ENCODE measurements at places on chromosomes 3 and 15.
A peak's percentile ranks its signal among the peaks of the same experiment; 100 is the strongest.

- peaks cover 5% of the 10 kb centered on the region for H3K36me3 ChIP-seq
- H3K4me1 ChIP-seq, result peaks cover 3% of the 10 kb centered on the region
- ATAC-seq, result no peak
- peaks cover 52% of the 10 kb centered on the region for H3K27me3 ChIP-seq
Observed at GRCh38 chr15:100372739-100373119, 31.0 kb upstream of the ADAMTS17 start.

- H3K27ac ChIP-seq, result no peak overlapping the region
- no peak for ATAC-seq
- H3K4me3 ChIP-seq, result no peak overlapping the region
- peaks cover 4% of the 10 kb centered on the region for H3K4me1 ChIP-seq
Observed at GRCh38 chr15:57607570-57608000, 15.9 kb downstream of the MYZAP start.

GRCh38 chr3:56453011-56453410 lies 15.3 kb downstream of the ERC2 start:
- peaks cover 45% of the 10 kb centered on the region for H3K27me3 ChIP-seq
- no peak for ATAC-seq
- no peak overlapping the region for H3K4me3 ChIP-seq
- H3K4me1 ChIP-seq, result no peaks in the 10 kb centered on the region
- H3K27ac ChIP-seq, result no peak overlapping the region

- no peak overlapping the region for H3K27ac ChIP-seq
- no peaks in the 10 kb centered on the region for H3K27me3 ChIP-seq
- no peak for ATAC-seq
Observed at GRCh38 chr15:49989498-49989897, 129.5 kb downstream of the ATP8B4 start.

DNA sequence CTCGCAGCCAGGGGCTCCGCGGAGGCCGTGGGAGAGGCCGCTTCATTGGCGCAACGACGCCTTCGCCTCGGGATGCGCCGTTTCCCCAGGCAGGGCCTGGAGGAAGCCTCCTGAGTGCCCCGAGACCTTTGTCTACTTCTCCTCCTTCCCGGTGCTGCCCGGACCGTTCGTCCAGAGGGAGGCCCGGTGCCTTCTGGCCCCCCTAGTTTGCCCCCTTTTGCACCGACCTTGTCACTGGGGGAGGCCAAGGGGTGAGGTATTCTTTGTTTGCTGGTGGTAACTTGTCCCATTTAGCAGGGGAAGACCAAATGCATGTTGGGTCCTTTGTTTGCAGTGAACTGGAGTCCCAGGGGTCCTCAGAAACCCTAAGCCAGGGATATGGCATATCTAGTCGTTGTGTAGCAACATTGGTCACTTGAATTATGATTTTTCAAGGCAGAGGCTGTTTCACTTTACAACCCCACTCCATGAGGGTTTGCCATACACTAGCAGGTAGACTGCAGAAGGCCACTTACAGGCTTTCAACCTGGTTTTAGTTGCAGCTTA lies 615 bp downstream of the DHX30 start:
- H3K4me3 ChIP-seq, result peak overlapping the region; percentile 93
- no peaks in the 10 kb centered on the region for H3K27me3 ChIP-seq
- ATAC-seq, result no peak
- peak overlapping the region; percentile 97 for H3K27ac ChIP-seq
- H3K4me1 ChIP-seq, result peaks cover 9% of the 10 kb centered on the region
- H3K36me3 ChIP-seq, result peaks cover 17% of the 10 kb centered on the region

- H3K27me3 ChIP-seq, result no peaks in the 10 kb centered on the region
- H3K4me3 ChIP-seq, result no peak overlapping the region
- no peak for ATAC-seq
- no peaks in the 10 kb centered on the region for H3K36me3 ChIP-seq
- peak overlapping the region; percentile 23 for H3K27ac ChIP-seq
Observed at GRCh38 chr15:67731112-67731721, 94.1 kb upstream of the SKOR1 start.

DNA sequence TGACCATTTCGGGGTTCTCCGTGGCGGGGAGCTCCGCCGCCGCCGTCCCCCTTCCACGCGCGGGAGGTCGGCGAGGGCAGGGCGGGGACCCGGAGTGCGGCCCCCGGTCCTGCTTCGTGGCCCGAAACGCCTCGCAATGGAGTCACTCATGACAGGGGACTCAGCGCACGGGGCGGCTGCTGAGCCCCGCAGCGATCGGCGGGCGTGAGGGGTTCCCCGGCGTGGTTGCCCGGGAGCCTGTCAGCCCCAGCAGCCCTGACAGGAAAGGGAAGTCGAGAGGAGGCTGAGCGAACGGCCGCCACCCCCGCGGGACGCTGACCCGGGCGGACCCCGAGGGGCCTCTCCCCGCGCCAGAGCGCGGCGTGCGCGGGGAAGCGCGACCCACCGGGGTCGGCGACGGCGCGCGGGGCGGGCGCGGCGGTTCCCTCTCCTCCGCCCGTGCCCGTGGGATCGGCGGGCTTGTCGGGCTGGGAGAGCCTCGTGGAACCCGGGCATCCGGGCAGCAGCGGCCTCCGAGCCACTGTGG lies 564 bp upstream of the PIGZ start:
- H3K4me3 ChIP-seq, result peak overlapping the region; percentile 37
- no peaks in the 10 kb centered on the region for H3K4me1 ChIP-seq
- H3K36me3 ChIP-seq, result no peaks in the 10 kb centered on the region
- ATAC-seq, result peak; percentile 64

DNA sequence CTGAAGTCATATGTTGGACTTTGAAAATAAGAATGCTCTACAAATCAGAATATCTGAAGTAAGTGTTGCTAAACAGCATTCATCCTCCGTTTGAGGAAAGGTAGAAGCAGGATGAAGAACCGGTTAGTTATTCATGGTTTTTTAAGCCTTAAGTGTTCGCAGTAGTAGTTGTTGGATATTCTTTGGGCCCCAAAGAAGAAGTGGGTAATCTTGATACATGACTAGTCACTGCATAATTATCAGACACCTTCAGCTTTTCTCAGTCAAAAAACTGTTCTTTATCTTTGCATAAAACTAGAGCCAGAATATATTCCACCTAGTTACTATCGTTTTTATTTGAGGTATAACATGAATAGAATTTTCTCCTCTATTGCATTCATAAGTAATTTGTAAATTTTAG lies 13.8 kb downstream of the RAB5A start:
- no peak overlapping the region for H3K4me3 ChIP-seq
- H3K27ac ChIP-seq, result no peak overlapping the region
- no peak for ATAC-seq
- H3K36me3 ChIP-seq, result peaks cover 71% of the 10 kb centered on the region
- no peaks in the 10 kb centered on the region for H3K27me3 ChIP-seq

DNA sequence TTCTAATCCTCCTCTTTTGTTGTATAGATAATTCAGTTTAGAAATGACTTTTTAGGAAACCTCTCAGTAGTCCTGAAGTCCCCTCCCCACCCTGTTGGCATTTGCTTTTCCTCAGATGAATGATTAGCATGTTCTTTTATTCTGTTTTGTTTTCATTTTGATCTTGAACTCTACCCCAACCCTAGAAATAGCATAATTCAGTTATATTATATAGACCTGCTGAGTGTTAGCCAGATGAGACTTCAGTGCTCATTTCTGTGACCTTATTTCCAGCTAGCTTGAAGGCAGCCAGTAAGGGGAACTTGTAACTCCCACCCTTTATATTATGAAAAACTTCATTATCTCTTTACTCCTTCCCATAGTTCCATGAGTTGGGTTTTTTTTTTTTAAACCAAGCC lies 41.2 kb downstream of the SNRK start:
- H3K27me3 ChIP-seq, result no peaks in the 10 kb centered on the region
- peaks cover 23% of the 10 kb centered on the region for H3K36me3 ChIP-seq
- ATAC-seq, result no peak
- peak overlapping the region; percentile 58 for H3K27ac ChIP-seq

DNA sequence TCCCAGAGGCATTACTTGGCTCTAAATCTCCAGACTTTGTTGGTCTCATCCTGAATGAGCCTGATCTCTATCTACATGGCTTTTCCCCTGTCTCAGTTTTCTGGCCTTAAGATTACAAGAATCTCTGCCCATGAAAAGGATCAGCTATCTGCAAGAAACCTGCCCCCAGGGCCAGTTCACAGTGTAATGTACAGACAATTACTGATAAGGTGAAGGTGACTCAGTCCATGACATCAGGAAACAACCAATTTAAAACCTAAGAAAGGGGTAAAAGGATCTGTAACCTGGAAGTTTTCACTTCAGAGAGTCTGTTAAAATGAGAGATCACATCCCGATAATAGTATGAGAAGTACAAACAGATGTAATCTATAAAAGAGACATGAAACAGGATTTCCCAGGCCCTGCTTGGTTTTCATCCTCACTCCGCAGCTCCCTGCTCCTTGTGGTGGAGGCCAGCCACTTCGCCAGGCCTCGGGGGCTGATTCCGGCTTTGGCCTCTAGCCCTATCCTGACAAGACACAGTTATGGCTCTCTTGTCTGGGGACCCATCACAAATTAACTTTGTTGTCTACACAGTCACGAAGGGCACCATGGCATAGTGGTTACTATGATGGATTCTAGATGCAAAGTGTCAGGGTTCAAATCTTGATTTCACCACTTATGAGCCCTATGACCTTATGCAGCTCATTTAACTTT lies 136.9 kb downstream of the THSD4 start:
- no peak overlapping the region for H3K27ac ChIP-seq
- no peak overlapping the region for H3K4me3 ChIP-seq
- H3K36me3 ChIP-seq, result no peaks in the 10 kb centered on the region
- peaks cover 8% of the 10 kb centered on the region for H3K27me3 ChIP-seq
- no peak for ATAC-seq

GRCh38 chr3:152717252-152717651 lies 117.7 kb upstream of the P2RY1 start:
- no peak overlapping the region for H3K27ac ChIP-seq
- peaks cover 4% of the 10 kb centered on the region for H3K27me3 ChIP-seq
- ATAC-seq, result no peak
- no peak overlapping the region for H3K4me3 ChIP-seq
- H3K4me1 ChIP-seq, result no peaks in the 10 kb centered on the region
- no peaks in the 10 kb centered on the region for H3K36me3 ChIP-seq

DNA sequence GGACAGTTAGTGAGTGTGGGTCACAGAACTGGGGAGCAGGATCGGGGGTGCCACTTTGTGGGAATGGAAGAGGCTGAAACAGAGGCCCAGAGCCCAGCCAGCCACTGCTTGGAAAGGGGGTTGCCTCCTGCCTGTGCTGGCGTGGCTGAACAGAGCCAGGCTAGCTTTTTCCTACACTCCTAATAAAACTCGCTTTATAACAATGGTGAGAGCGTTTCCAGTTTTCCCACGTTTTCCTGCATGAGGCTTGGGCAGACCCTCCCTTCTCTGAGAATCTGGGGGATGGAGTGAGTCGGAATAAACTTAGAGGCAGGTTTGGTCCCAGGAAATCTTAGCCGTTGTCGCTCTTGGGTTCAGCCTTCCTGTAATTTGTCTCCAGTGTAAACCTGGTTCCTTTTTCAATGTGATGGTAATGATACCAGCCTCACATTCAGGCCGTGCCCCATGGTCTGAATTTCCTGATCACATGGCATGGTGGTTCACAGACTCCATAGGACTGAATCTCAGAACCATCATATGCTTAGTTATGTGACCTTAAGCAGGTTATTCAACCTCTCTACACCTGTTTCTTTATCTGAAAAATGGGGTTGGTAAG lies 6.5 kb upstream of the FGD5 start:
- ATAC-seq, result no peak
- H3K4me1 ChIP-seq, result peaks cover 4% of the 10 kb centered on the region
- H3K27me3 ChIP-seq, result peaks cover 63% of the 10 kb centered on the region
- H3K27ac ChIP-seq, result no peak overlapping the region
- H3K36me3 ChIP-seq, result no peaks in the 10 kb centered on the region

GRCh38 chr3:14157951-14158350 lies 20.4 kb downstream of the XPC start:
- no peak for ATAC-seq
- peaks cover 10% of the 10 kb centered on the region for H3K4me1 ChIP-seq
- peaks cover 100% of the 10 kb centered on the region for H3K36me3 ChIP-seq
- H3K27ac ChIP-seq, result peak overlapping the region; percentile 26
- H3K4me3 ChIP-seq, result no peak overlapping the region
- no peaks in the 10 kb centered on the region for H3K27me3 ChIP-seq

- H3K36me3 ChIP-seq, result no peaks in the 10 kb centered on the region
- H3K27me3 ChIP-seq, result no peaks in the 10 kb centered on the region
- no peaks in the 10 kb centered on the region for H3K4me1 ChIP-seq
- ATAC-seq, result no peak
- H3K4me3 ChIP-seq, result no peak overlapping the region
Observed at GRCh38 chr15:24944954-24945353, 9.8 kb upstream of the SNRPN start.

- H3K27ac ChIP-seq, result no peak overlapping the region
- no peak overlapping the region for H3K4me3 ChIP-seq
- H3K27me3 ChIP-seq, result peaks cover 19% of the 10 kb centered on the region
- H3K4me1 ChIP-seq, result no peaks in the 10 kb centered on the region
Observed at GRCh38 chr3:149352556-149352955, 19.1 kb upstream of the TM4SF18 start.

GRCh38 chr3:61141697-61142096 lies 109.6 kb downstream of the FHIT start:
- H3K27me3 ChIP-seq, result no peaks in the 10 kb centered on the region
- no peak overlapping the region for H3K27ac ChIP-seq
- ATAC-seq, result no peak
- no peaks in the 10 kb centered on the region for H3K36me3 ChIP-seq
- H3K4me3 ChIP-seq, result no peak overlapping the region

GRCh38 chr15:70670680-70671079 lies 92.7 kb downstream of the UACA start:
- H3K36me3 ChIP-seq, result no peaks in the 10 kb centered on the region
- H3K27ac ChIP-seq, result no peak overlapping the region
- ATAC-seq, result no peak
- H3K27me3 ChIP-seq, result peaks cover 4% of the 10 kb centered on the region

DNA sequence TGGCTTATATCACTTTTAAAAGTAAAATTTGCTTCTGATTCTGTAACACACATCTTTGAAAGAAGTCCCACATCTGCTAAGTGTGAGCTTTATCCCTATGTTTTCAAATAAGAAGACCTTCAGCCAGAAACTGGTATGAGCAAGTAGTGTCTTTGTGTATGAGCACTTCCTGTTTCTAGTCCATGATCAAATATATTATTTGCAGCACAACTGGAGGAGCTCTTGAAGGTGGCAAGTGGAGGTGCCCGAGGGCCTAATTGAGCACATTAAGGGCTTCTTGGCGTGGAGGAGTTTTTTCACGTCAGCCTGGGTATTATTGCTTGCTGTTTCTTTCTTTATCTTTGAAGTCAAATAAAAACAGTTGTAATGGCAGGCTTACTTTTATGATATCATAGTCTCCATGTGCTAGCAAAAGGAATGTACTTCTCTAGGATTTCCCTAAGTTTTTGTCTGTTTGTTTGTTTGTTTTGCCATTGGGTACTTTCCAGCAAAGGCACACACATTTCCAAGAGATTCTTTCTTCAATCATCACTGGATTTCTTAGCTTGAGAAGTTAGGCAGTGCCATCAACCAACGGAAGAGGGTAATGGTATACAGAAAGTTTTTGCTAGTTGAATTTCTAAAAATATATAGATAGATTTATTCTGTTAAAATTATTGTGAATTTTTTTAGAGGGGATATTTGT lies 68.1 kb downstream of the MEIS2 start:
- no peaks in the 10 kb centered on the region for H3K4me1 ChIP-seq
- no peak overlapping the region for H3K27ac ChIP-seq
- H3K4me3 ChIP-seq, result no peak overlapping the region
- no peaks in the 10 kb centered on the region for H3K36me3 ChIP-seq
- ATAC-seq, result no peak
- no peaks in the 10 kb centered on the region for H3K27me3 ChIP-seq
